ENCODE measurements at places on chromosomes 2 and 18. TPM values are rescaled to one million over a fixed set of nuclear protein-coding genes. Genes with fewer than 3 reads are reported as not detected.

The INSIG2 gene
- total RNA-seq, result 40.2 TPM

DNA sequence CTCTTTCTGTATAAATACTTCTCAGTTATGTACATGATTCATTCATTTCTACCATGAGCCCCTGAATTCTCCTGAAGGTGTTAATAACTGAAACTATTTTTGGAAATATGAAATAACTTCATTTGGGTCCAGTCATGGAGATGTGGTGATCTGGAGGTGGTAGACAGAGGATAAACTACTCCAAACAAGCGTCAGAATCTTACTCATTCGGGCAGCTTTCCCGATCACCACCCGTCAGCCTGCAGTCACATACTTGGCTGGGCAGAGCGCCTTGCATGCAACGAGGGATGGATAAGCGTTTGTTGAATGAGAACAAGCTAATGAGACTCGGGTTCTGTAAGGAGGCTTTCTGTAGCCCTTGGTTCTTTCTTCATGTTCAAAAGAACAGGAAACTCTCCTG is 222.7 kb downstream of the CD226 start:
- DNase-seq, result no peak
- no peak overlapping the region for H3K4me3 ChIP-seq
- no peak overlapping the region for H3K27ac ChIP-seq
- peaks cover 1% of the 10 kb centered on the region for H3K36me3 ChIP-seq
- H3K27me3 ChIP-seq, result no peaks in the 10 kb centered on the region

The RFX8 gene
- 0.90 TPM for total RNA-seq

DNA sequence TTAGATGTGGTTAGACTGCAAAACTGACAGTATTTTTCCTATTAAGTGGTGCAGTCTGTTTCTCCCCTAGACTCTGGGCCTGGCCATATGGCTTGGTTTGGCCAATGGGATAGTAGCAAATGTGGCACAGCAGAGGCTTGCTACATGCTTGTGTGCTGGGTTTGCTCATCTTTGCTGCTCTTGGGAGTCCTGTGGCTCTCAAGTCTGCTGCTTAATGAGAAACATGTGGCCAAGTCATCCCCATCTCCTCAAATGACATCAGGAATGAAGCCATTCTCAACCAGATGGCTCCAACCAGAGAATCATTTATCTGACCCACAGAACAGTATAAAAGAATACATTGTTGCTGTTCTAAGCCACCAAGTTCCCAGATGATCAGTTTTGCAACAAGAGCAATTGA is 57.1 kb upstream of the PAX3 start:
- H3K27ac ChIP-seq, result no peak overlapping the region
- H3K4me1 ChIP-seq, result no peaks in the 10 kb centered on the region
- H3K36me3 ChIP-seq, result no peaks in the 10 kb centered on the region
- peaks cover 2% of the 10 kb centered on the region for H3K27me3 ChIP-seq
- H3K4me3 ChIP-seq, result no peak overlapping the region

DNA sequence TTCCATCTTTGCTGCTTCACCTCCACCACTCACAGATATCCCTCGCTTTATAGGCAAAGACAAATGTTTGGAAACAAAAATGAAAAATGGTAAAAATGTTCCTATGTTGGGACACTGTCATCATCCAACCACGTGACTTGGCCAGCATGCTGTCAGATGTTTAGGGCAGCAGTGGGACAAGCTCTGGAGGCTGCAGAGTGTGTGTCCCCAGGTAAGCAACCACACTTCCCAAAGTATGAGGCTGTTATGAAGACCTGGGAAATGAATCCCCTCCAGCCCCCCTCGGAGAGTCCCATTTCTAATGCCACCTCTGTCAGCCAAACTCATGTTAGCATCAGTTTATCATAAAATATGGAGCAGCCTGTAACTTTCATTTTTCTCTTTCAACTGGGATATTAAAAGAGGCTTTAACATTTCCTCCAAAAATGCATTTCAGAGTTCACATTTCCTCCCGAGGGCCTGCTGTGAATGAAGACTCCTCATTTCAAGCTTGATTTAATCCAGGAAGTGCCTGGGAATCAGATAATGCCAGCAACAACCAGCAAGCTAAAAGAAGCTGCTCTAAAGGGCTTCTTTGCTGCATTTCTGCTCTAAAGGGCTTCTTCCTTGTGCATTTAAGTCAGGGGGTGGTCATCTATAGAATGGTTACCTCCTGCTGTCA is 66.2 kb downstream of the APOB start:
- H3K36me3 ChIP-seq, result no peaks in the 10 kb centered on the region
- no peaks in the 10 kb centered on the region for H3K4me1 ChIP-seq
- H3K4me3 ChIP-seq, result no peak overlapping the region
- no peak for DNase-seq

DNA sequence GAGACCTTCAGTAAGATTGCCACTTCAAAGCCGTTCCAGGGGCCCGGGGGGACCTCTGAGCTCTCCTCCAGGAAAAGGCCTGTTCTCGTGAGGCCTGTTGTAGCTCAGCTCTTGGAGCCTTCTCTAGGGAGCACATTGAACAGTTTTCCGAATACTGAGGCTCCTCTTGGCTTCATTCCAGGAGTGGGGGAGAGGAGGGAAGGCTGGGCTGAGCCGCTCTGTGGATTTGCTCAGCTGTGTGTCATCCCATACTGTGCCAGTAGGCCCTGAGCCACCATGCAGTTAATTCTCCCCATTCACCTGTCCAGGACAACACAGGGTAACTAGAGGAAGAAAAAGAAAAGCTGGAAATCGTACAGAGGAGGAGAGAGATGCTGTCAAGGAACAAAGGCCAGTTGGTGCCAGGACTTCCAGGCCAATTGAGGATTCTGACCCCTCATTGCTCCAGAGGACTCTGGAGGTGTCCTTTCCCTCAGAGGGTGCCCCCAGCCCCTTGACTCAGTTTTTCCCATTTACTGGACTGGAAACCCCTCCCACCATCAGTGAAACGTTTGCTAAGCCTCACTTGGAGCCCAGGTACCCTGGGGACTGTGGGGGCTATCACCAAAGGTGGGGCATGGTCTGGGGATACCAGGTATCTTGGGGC is 41.4 kb downstream of the HS1BP3 start:
- H3K4me3 ChIP-seq, result no peak overlapping the region
- no peak for DNase-seq
- H3K4me1 ChIP-seq, result no peaks in the 10 kb centered on the region
- H3K36me3 ChIP-seq, result peaks cover 9% of the 10 kb centered on the region
- H3K27me3 ChIP-seq, result no peaks in the 10 kb centered on the region

GRCh38 chr2:74399785-74400184 is 19.7 kb upstream of the DCTN1 start:
- H3K4me3 ChIP-seq, result no peak overlapping the region
- no peak for DNase-seq
- no peaks in the 10 kb centered on the region for H3K36me3 ChIP-seq
- peaks cover 2% of the 10 kb centered on the region for H3K27me3 ChIP-seq
- no peaks in the 10 kb centered on the region for H3K4me1 ChIP-seq

GRCh38 chr2:97993926-97994325 is 1.8 kb downstream of the TMEM131 start:
- H3K36me3 ChIP-seq, result no peaks in the 10 kb centered on the region
- peak overlapping the region; percentile 87 for H3K4me3 ChIP-seq
- peaks cover 43% of the 10 kb centered on the region for H3K4me1 ChIP-seq
- DNase-seq, result no peak
- no peak overlapping the region for H3K27ac ChIP-seq
- no peaks in the 10 kb centered on the region for H3K27me3 ChIP-seq

The CYTIP gene
- 369 TPM for total RNA-seq

DNA sequence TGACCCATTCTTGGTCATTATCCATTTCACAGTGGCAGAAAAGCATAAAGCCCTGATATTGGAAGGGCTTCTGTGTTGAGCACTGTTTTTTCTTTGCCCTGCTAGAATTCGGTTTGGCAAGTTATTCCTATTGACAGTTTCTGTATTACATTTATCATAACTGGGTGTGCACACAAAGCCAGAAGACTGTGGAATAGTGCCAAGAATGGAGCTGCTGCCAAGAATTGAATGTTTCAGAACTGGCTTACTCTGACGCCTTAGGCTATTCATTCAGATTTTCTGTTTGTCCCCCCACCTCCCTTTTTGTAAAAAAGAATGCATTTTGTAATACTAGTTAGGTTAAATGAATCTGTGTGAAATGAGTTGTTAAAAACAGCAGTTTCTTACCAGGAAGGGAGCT is 12.7 kb downstream of the KDM3A start:
- H3K4me1 ChIP-seq, result peaks cover 30% of the 10 kb centered on the region
- H3K27ac ChIP-seq, result peak overlapping the region; percentile 58
- H3K27me3 ChIP-seq, result no peaks in the 10 kb centered on the region
- H3K36me3 ChIP-seq, result peaks cover 67% of the 10 kb centered on the region
- DNase-seq, result no peak

The SLC14A1 gene
- 0.80 TPM for total RNA-seq

The ACMSD gene
- not detected for total RNA-seq

- peaks cover 2% of the 10 kb centered on the region for H3K4me1 ChIP-seq
- no peak for DNase-seq
- H3K36me3 ChIP-seq, result no peaks in the 10 kb centered on the region
- peaks cover 4% of the 10 kb centered on the region for H3K27me3 ChIP-seq
- no peak overlapping the region for H3K4me3 ChIP-seq
Measured at GRCh38 chr18:45780568-45780967, 44.9 kb upstream of the SIGLEC15 start.

The CCT4 gene
- total RNA-seq, result 345 TPM

DNA sequence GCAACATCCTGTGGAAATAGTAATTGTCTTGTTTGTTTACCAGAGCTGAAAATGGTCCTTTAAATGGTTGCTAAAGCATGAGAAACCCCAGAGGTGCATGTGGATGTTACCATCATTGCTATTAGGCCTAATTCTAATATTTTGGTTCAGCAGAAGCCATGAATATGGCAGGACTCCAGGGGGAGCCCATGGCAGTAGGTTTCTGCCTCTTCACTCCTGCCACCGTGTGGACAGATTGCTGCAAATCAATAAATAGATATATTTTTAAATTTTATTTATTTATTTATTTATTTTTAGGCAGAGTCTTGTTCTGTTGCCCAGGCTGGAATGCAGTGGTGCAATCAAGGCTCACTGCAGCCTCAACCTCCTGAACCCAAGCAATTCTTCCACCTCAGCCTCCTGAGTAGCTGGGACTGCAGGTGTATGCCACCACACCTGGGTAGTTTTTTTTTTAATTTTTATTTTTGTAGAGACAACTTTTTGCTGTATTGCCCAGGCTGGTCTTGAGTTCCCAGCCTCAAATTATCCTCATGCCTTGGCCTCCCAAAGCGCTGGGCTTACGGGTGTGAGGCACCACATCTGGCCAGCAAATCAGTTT is 54.9 kb upstream of the CAPN13 start:
- no peaks in the 10 kb centered on the region for H3K36me3 ChIP-seq
- H3K27me3 ChIP-seq, result peaks cover 3% of the 10 kb centered on the region
- peaks cover 8% of the 10 kb centered on the region for H3K4me1 ChIP-seq
- H3K27ac ChIP-seq, result no peak overlapping the region

GRCh38 chr2:25592766-25593292 is 80.5 kb downstream of the DTNB start:
- H3K27ac ChIP-seq, result no peak overlapping the region
- H3K27me3 ChIP-seq, result no peaks in the 10 kb centered on the region
- H3K36me3 ChIP-seq, result peaks cover 2% of the 10 kb centered on the region
- H3K4me3 ChIP-seq, result no peak overlapping the region

DNA sequence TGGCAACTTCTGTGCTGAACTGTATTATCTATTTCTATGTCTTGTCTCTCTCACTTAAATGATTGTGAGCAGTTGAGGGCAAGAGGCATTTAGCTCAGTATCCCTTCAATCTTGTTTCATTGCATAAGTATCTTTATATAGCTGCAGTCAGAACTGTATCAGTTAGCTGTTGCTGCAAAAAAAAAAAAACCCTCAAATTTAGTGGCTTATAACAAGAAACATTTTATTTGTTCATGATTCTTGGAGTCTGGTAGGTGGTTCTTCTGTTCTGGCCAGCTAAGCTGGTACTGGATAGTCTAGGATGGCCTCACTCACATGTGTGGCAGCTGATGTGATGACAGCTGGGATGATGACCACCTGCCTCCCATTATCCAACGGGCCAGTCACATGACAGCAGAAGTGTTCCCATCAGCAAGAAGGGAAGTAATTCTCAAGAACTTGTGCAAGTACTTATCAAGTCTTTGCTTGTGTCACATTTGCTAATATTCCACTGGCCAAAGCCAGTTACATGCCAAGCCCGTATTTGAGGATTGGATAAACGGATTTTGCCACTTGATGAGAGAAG is 67.8 kb downstream of the SLC4A3 start:
- no peak for DNase-seq
- H3K27ac ChIP-seq, result no peak overlapping the region
- H3K4me3 ChIP-seq, result no peak overlapping the region
- no peaks in the 10 kb centered on the region for H3K36me3 ChIP-seq
- H3K27me3 ChIP-seq, result peaks cover 30% of the 10 kb centered on the region

The CD8B2 gene
- 0.07 TPM for total RNA-seq

- H3K27me3 ChIP-seq, result no peaks in the 10 kb centered on the region
- no peak overlapping the region for H3K4me3 ChIP-seq
- no peak for DNase-seq
- no peaks in the 10 kb centered on the region for H3K36me3 ChIP-seq
- H3K27ac ChIP-seq, result no peak overlapping the region
Measured at GRCh38 chr18:48573632-48574283, 34.9 kb downstream of the CTIF start.

- DNase-seq, result no peak
- H3K27ac ChIP-seq, result no peak overlapping the region
- no peaks in the 10 kb centered on the region for H3K36me3 ChIP-seq
- H3K4me3 ChIP-seq, result no peak overlapping the region
- H3K4me1 ChIP-seq, result no peaks in the 10 kb centered on the region
- peaks cover 2% of the 10 kb centered on the region for H3K27me3 ChIP-seq
Measured at GRCh38 chr2:176774766-176775451, 437.7 kb upstream of the HNRNPA3 start.

DNA sequence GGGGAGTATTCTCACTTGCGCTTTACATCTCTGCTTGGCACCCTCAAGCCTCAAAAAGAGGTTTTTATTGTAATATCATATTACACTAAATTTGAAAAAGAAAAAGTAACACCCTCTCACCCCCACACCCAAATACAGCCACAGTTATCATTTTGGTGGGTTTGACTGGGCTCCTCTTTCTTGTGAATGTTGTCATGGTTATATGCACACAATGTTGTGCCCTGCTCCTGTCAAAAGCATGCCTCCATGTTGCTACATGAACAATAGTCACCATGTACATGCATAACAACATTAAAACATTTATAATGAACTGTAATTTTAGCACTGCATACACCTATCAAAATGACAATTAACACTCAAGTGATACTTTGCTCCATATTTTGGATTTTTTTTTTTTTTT is 100.2 kb downstream of the BCL2L11 start:
- no peak overlapping the region for H3K4me3 ChIP-seq
- peaks cover 25% of the 10 kb centered on the region for H3K27me3 ChIP-seq
- no peak overlapping the region for H3K27ac ChIP-seq
- H3K36me3 ChIP-seq, result peaks cover 4% of the 10 kb centered on the region

The KCNJ3 gene
- not detected for total RNA-seq

GRCh38 chr2:64460330-64460729 is 6.4 kb downstream of the LGALSL start:
- no peaks in the 10 kb centered on the region for H3K36me3 ChIP-seq
- peaks cover 7% of the 10 kb centered on the region for H3K27me3 ChIP-seq
- no peak overlapping the region for H3K4me3 ChIP-seq

GRCh38 chr2:234363011-234363487 is 133.8 kb downstream of the ARL4C start:
- peaks cover 17% of the 10 kb centered on the region for H3K4me1 ChIP-seq
- no peaks in the 10 kb centered on the region for H3K36me3 ChIP-seq
- no peak overlapping the region for H3K4me3 ChIP-seq
- H3K27me3 ChIP-seq, result no peaks in the 10 kb centered on the region
- H3K27ac ChIP-seq, result no peak overlapping the region
- no peak for DNase-seq
